ENCODE measurements at places on chromosomes 1 and 21.

GRCh38 chr1:37691497-37692077 lies 729 bp upstream of the CDCA8 start:
- peak; percentile 95 for DNase-seq

- peak; percentile 52 for DNase-seq
Observed at GRCh38 chr1:182069028-182069466, 7.5 kb upstream of the ZNF648 start.

- no peak for DNase-seq
Observed at GRCh38 chr1:75130865-75131564, 3.2 kb upstream of the LHX8 start.

- DNase-seq = no peak
Observed at GRCh38 chr1:233293556-233294446, 1.7 kb downstream of the PCNX2 start.

GRCh38 chr1:199463521-199464127 lies 563.9 kb upstream of the NR5A2 start:
- no peak for DNase-seq

GRCh38 chr1:203148127-203148526 lies 20.6 kb downstream of the ADORA1 start:
- DNase-seq = no peak

DNA sequence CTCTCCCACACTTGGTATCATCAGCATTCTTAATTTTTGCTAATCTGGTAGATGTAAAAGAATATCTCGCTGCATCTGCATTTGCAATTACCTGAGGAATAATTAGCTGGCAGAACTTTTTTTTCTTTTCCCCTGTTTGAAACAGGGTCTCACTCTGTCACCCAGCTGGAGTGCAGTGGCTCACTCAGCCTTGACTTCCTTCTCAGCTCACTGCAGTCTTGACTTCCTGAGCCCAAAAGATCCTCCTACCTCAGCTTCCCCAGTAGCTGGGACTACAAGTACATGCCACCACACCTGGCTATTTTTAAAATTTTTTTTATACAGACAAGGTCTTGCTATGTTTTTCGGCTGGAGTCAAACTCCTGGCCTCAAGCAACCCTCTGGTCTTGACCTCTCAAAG lies 35.4 kb upstream of the ENAH start:
- no peak for DNase-seq

GRCh38 chr1:109573785-109574184 lies 25.4 kb downstream of the GNAI3 start:
- DNase-seq = no peak

DNA sequence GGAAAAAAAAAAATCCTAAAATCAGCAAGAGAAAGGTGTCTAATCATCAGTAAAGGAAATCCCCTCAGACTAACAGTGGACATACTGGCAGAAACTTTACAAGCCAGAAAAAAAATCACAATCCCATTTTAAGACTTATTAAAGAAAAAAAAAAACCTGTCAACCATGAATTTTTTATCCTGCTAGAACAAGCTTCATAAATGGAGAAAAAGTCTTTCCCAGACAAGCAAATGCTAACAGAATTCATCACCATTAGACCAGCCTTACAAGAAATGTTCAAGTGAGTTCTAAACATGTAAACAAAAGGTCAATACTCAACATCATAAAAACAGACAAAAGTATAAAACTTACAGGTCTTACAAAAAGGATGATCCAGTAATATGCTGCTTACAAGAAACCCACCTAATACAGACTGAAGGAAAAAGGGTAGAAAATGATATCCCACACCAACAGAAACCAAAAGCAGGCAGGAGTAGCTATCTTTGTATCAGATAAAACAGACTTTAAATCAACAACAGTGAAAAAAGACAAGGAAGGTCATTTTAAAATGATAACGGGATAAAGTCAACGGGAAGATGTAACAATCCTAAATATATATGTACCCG lies 129.6 kb downstream of the EVI5 start:
- DNase-seq = no peak

DNA sequence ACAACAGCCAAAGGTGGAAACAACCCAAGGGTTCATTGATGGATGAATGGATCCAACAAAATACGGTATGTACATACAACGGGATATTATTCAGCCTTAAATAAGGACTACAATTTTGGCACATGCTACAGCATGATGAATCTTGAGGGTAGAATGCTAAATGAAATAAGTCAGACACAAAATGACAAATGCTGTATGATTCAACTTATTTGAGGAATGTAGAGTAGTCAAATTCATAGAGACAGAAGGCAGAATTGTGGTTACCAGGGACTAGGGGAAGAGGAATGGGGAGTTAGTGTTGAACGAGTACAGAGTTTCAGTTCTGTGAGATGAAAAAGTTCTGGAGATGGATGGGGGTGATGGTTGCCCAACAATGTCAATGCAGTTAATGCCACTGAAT lies 118.0 kb upstream of the PAXBP1 start:
- DNase-seq = no peak

DNA sequence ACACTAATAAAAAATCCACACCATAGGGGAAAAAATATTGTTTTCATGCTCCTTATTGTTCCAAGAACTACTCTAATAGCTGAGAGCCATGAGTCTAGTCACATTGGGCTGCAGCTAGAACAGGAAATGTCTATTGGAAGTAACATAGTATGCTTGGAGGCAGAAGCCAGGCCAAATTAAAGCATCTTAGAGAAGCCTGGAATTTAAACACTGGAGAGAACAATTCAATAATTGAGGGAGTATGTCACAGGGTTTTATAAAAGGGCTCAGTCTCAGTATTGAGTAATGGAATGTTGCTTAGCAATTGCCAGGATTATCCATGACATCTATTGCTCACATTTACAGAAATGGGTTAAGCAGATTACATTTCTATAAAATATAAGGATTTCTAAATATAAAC lies 471.3 kb downstream of the LMO4 start:
- no peak for DNase-seq
